Amniotic stem cell (primary cell): ENCODE measurements at places on chromosomes 3 and 15.

- no peak for DNase-seq
These were observed 332.2 kb downstream of the LPP start for GRCh38 chr3:188486126-188486525.

- no peak for DNase-seq
These were observed 299.8 kb upstream of the THBS1 start for GRCh38 chr15:39281094-39281493.

DNA sequence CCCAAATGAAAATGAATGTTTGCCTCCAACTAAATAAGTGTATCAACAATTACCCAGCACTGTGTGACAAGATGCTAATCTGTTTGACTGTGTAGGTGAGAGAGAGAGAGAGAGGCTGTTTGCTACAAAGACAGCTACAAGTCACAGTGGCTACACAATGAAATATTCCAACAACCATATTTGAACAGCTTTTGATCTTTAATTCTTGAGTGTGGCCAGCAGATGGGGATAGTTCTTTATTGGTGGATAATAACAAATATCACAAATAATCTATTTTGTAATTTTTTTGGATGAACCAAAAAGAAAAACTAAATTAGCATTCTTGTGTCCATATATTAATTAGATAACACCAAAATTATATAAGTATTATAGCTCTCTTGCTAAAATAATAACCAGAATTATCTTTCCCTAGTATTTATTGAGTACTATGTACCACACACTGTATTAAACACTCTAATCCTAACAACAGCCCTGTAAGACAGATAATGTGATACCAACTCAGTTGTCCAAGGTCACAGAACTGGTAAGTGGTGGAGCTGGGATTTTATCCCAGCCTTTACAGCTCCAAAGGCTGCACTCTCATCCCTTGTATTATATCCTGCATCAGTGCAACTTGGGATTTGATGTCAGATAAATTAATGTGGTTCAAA, 61.9 kb upstream of the C3orf80 start:
- no peak for DNase-seq

- no peak for DNase-seq
These were observed 94.0 kb upstream of the PLCL2 start for GRCh38 chr3:16790432-16791400.

- no peak for DNase-seq
These were observed 336.5 kb downstream of the PTPRG start for GRCh38 chr3:61897848-61898247.

- no peak for DNase-seq
These were observed 619 bp upstream of the CMTM8 start for GRCh38 chr3:32237670-32238452.

GRCh38 chr3:181610083-181610972, 101.4 kb upstream of the SOX2 start:
- no peak for DNase-seq

DNA sequence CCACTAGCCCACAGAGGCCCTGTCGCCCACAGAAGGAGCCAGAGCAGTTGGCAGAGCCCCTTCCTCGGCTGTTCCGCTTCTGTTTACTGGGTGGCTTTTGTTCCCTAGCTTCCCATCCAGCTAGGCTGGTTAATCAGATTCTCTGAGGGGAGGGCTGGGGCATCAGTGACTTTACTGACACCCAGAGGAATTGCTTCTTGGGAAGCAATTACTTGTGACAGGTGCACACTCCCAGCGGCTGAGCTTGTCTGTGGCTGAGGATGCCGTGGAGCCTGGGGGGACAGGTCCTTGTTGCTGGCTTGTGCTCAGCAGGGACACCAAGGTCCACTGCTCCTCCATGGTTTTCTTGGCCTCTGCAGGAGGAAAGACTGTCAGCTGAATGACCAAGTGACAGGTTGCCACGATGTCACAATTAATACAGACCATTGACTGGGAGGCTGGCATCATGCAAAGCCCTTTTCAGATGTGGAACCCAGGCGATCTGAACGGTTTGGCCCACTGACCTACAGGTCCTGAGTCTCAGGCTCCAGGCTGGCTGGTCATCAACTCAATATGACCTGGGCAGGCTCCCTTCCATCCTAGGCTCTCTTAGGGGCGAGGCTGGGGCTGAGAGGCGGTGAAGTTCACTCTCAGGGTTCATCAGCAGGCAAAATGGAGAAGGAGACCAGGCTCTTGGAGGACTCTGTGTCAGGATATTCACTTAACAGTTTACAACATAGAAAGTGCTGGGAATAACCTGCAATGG, 31.8 kb upstream of the SFMBT1 start:
- DNase-seq, result no peak

DNA sequence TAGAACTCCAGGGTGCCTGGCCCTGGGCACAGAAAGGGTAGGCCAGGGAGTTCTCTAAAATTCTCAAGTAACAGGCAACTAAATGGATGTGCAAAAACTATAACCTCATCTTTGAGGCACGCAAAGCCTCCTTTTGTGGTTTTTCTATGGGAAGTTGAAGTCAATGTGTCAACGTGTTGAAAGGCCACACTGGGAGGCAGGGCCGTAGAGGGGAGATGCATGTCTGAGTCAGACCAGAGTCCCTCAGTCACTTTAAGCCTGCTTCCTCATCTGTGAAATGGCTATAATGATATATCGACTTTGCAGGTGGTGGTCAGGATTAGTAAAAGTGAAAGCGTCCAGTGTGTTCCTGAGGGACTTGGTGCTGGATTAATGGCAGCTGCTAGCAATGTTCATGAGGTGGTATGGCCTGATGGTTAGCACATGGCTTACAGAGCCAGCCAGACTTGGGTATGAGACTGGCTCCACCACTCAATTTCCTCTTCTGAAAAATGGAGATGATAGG, 17.0 kb downstream of the TGM5 start:
- no peak for DNase-seq

DNA sequence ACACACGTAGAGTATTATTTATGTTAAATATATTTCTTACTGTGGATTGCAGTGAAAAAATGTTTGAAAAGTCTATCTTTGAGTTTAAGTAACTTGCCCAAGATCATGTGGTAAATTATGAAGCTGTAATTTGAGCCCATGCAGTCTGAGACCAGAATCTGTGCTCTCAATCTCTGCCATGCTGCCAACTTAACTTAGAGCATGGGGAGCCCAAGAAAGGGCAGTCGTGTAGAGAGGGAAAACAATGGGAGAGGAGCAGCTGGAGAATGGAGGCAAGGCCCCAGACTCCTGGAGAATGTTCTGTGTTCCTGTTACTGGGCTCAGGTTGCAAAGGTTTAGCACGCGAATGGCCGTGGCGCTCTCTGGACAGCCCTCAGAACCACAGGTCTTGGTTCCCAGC, 311.6 kb upstream of the RASGRP1 start:
- no peak for DNase-seq

- no peak for DNase-seq
These were observed 3.7 kb downstream of the IQSEC1 start for GRCh38 chr3:13069495-13069894.

DNA sequence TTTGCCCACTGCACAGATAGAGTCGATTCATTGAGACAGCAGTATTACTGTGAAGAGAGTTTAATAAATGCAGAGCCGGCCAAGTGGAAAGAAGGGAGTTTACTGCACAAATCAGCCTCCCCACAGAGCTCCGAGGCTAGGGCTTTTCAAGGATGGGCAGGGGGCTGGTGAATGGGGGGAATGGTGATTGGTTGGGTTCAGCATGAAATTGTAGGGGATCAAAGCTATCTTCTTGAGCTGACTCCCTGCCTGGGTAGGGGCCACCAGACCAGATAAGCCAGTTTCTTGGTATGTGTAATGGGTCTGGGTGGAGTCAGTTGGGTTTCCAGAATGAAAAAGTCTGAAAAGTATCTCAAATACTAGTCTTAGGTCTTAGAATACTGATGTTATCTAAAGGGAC, 66.6 kb downstream of the SYNPR start:
- no peak for DNase-seq

- no peak for DNase-seq
These were observed 352 bp upstream of the TMF1 start for GRCh38 chr3:69052472-69052898.

- DNase-seq, result no peak
These were observed 62.9 kb upstream of the ZBTB38 start for GRCh38 chr3:141305436-141305835.

GRCh38 chr15:71458089-71458660, 342.9 kb downstream of the THSD4 start:
- DNase-seq, result no peak

- DNase-seq, result no peak
These were observed 40.1 kb downstream of the ADAMTSL3 start for GRCh38 chr15:83694015-83694414.

- no peak for DNase-seq
These were observed 264.6 kb downstream of the RORA start for GRCh38 chr15:60964527-60964926.
